ENCODE measurements at places on chromosomes 12 and 14.

DNA sequence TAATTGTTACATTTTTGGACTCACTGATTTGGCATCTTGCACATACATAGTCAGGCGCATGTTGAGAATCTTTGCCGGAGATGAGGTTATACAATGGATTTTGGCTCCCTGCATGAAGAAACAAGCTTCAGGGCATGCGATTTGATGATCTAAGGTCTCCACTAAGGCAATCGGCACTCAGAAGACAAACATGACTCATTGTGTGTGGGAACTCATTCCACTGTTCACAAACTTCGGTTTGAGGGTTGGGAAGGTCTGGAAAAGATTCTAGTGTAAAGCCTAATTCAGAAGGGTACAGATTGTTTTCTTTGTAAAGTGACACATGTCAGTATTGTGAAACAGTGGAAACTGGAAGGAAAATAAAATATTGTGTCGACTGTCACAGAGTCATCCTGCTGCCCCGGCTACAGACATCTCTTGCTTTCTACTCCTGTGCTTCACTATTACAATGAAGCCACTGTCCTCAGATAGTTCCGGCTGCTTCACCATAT is 192.6 kb upstream of the HMGA2 start:
- DNase-seq, result no peak

DNA sequence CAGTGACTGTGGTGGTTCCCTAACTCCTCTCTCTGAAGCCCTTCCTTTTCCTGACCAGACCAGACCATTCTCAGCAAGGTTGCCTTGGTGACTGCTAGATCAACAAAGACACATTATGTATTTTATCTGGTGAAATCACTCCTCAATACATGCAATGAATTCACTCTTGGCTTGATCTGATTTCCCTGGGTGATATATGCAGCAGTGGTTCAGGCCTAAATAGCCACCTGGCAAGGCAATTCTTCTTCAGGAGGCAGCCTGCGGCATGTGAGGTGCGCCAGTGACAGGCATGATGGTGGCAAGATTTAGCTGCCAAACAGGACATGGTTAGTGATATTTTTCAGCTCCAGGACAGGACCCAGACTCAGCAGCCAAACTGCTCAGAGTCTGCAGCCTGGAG is 350.3 kb upstream of the CCDC196 start:
- no peak for DNase-seq

- DNase-seq, result no peak
These were observed 453.7 kb downstream of the RPL10L start for GRCh38 chr14:46197856-46198255.

DNA sequence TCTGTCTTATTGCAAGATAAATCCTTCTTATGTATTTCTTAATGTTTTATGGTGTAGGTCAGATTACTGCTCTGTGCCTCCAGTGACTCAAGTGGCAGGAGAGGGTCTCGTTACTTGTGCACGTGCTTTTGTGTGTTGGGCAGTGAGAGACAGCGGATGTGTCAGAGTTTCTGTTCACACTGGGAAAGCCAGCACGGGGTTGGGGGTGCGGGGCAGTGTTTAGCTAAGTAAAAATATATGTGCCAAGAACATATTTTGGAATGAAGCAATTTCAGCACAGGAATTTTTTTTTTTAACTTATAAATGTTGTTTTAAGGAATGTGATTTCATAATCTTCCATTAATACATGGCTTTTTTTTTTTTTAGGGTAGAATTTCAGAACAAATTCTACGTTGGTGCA is 4.5 kb upstream of the DNAH10 start:
- no peak for DNase-seq

- DNase-seq, result no peak
These were observed 400.9 kb upstream of the PDE3A start for GRCh38 chr12:19967431-19967830.

DNA sequence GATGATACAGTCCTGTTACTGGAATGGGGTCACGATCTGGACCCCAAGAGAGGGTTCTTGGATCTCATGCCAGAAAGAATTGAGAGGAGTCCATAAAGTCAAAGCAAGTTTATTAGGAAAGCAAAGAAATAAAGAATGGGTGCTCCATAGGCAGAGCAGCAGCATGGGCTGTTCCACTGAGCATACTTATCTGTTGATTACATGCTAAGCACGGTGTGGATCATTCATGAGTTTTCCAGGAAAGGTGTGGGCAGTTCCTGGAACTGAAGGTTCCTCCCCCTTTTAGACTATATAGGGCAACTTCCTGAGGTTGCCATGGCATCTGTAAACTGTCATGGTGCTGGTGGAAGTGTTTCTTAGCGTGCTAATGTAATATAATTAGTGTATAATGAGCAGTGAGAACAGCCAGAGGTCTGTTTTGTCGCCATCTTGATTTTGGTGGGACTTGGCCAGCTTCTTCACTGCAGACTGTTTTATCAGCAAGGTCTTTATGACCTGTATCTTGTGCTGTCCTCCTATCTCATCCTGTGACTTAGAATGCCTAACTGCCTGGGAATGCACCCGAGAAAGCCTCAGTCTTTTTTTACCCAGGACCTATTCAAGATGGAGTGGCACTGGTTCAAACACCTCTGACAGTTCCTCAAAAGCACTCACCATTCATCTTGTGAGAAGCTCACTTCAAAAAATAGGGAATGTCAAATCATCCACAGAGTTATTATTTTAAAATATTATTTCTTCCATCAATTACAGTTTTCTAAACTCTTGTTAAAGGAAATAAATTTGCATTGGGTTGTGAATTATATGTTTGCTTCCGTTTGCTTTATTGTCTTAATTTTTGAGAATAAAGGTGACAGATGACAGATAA is 1358.8 kb upstream of the TMEM132C start:
- no peak for DNase-seq

- no peak for DNase-seq
These were observed 15.1 kb downstream of the CD9 start for GRCh38 chr12:6215120-6215807.

GRCh38 chr12:10319388-10319787 is 11.7 kb downstream of the KLRD1 start:
- DNase-seq, result no peak

Data from stimulated activated CD4-positive, alpha-beta T cell treated with anti-CD3 and anti-CD28 coated beads, Interleukin-4, amount 100 ng/mL, for 1 hour (primary cell).